ENCODE measurements at places on chromosomes 2 and 18. TPM values are rescaled to one million over a fixed set of nuclear protein-coding genes. Genes with fewer than 3 reads are reported as not detected.

The DNAH7 gene
- 11.4 TPM for total RNA-seq

The ANKRD30BL gene
- 12.6 TPM for total RNA-seq

The SERPINB12 gene
- not detected for total RNA-seq

The CRYGC gene
- total RNA-seq: not detected

The HRH4 gene
- not detected for total RNA-seq

The DTNB gene
- 18.3 TPM for total RNA-seq

The PLEKHH2 gene
- 7.3 TPM for total RNA-seq

The MAPRE3 gene
- 13.9 TPM for total RNA-seq

The ABCG8 gene
- 0.41 TPM for total RNA-seq

The UGT1A4 gene
- not detected for total RNA-seq

All from frontal cortex (tissue), 4 donors.